ENCODE measurements at places on chromosomes 3 and 15.

DNA sequence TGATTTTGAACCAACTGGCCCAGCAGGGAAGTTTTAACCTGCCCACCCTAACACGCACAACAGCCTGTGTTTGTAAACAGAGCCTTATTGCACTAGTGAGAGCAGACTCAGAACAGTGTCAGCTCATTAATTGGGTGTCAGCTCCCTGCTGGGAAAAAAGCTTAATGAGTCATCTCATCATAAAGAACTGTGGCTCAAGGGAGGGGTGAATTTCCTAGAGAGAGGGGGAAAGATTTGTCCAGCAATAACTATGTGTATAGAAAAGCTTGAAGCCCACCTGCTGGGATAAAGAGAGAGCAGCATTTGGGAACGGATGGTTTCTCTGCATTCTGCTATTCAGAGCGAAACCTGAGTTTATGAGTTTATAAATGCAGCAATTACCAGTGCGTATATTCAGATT, 48.9 kb upstream of the GMNC start:
- no peak for DNase-seq

GRCh38 chr15:25486051-25486450, 47.2 kb upstream of the UBE3A start:
- no peak for DNase-seq

DNA sequence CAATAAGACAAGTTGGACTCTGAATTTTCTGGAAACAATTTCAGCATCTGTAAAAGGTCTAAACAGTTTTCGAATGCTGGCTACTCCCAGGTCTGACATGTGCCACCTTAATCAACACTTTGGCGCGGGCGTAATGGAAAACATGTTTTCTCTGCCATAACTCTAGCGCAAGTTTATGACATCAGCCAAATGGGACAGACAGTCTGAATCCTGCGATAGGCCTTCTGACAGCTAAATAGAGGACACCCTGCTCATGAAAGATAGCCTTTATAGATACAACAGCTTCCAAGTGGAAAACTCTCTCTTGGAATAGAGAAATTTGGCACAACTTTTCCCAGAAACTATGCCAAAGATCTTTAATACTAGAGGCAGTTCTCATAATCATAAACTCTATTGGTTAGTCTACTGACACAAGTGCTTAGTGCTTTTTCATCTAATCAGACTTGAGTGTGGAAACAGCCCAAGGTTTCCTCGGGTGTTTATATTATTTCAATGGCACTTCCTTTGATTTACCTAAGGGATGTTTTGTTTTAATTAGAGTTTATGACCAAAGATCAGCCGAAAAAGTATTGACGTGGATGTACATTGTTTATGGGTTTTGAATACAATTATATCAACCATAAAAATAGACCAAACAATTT, 120.1 kb upstream of the DPH6 start:
- no peak for DNase-seq

GRCh38 chr15:101502572-101503295, 13.2 kb upstream of the PCSK6 start:
- DNase-seq: no peak

- no peak for DNase-seq
Observed at GRCh38 chr15:80461356-80462095, 57.3 kb downstream of the ARNT2 start.

DNA sequence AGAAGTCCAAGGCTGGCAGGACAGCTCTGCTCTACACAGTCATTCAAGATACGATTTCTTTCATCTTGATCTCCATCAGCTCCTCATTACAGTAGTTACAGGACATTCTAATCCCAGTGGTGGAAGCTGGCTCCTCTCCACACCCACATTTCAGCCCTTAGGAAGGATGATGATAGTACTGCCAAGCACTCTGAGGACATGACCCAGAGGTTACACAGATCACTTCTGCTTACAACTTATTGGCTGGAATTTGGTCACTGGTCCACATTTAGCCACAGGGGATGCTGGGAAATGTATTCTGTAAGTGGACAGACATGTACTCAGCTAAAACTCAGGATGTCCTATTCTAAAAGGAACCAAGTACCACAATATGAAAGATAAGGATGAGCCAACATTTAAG, 77.1 kb downstream of the IQCH start:
- no peak for DNase-seq

- no peak for DNase-seq
Observed at GRCh38 chr15:71136159-71136783, 21.0 kb downstream of the THSD4 start.

GRCh38 chr3:41324156-41324475, 124.8 kb downstream of the CTNNB1 start:
- DNase-seq: no peak

DNA sequence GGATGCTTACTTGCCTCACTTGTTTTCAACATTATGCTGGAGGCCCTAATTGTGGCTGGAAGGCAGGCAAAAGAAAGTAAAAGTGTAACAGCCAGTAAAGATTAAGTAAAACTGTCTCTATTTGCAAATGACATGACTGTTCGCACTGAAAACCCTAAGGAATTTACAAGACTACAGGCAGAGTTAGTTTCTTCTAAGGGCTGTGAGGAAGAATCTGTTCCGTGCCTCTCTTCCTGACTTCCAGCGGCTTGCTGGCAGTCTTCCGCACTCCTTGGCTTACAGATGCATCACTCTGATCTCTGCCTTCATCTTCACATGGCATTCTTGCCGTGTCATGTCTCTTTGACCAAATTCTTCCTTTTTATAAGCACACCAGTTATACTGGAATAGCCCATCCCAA, 86.1 kb downstream of the DLG1 start:
- no peak for DNase-seq

- DNase-seq: no peak
Observed at GRCh38 chr3:38980938-38981337, 70.8 kb downstream of the SCN11A start.

DNA sequence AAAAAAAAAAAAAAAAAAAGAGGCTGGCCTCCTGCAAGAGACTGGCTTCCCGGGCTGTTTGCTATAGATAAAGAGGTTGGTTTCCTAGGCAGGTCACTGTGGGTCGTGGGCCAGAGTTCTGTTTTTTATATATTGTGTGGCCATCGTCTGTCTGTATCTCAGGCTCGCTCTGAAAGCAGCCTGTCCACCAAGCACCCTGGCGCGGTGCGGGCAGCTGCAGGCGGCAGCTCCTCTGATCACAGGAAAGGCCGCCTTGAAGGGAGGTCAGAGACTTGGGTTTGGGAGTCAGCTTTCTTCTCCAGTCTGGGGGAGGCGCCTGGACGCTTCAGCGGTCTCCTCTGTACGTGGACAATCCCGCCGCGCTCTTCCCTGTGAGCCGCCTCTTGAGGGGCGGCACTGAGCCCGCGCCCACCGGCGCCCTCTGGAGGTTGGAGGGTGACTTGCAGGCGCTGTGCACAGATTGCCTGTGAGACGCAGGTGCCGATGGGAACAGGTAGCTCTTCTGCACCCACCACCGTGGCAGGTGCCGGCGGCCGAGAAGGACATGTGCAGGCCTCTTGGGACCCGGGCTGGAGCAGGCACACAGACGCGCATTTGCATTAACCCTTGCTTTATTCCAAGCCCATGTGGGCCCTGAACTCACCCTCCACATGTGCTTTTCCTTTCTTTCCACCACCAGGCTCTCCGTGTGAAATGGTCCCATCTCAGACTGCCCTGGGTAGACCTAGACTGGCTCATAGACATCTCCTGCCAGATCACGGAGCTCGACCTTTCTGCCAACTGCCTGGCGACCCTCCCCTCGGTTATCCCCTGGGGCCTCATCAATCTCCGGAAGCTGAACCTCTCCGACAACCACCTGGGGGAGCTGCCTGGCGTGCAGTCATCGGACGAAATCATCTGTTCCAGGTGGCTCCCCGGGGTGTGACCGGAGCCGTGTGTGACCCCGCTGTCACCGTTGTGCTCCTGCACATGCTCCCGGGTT, 89.3 kb downstream of the LRRK1 start:
- DNase-seq: peak; percentile 83

DNA sequence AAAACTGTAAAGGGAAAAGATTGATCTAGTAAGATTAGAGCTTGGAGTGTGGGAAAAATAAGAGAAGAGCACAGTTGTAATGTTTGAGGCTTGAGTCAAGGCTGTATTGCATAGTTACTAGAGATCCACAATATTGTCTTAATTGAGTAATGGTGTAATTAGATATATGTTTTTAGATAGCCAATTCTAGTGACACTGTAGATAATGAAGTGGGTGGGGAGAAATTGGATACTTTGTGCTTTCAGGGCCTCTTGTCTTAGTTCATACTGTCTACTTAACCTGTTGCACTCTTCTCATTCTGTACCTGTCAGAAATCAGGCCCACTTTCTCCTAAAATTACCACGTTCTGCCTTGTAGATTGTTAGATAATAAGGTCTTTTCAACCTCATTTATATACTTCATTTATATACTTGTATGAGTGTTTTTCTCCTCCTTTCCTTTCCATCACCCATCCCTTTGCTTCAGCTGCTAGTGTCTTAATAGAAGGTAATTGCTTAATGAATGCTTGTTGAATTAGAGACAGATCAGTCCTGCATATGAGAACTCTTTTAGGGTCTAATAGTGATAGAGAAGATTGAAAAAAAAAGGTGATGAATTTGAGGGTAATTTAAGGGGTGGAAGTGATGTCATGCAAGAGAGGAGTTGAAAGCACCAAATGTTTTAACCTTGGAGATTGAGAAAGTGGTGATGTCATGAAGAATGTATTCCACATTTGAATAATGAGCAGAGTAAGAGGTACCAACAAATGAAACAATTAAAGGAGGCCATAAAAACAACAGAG, 32.0 kb downstream of the PIK3CA start:
- no peak for DNase-seq

DNA sequence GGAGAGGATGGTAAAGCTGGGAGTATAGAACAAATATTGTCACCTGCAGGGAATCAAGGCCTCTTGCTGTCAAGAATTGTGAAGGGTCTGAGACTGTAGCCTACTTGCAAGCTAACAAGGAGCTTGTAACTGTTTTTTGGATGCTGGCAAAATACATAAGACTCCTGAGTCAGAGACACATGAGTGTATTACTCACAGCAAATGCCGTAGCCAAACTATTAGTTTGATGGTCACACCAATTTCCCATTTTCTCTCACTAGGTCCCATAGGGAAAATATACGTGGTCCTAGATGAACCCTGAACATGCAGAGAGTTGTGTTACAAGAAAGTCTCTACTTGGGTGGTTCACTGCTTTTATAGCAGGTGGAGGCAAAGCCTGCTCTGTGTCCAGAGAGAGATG, 44.7 kb upstream of the LIPC start:
- no peak for DNase-seq

DNA sequence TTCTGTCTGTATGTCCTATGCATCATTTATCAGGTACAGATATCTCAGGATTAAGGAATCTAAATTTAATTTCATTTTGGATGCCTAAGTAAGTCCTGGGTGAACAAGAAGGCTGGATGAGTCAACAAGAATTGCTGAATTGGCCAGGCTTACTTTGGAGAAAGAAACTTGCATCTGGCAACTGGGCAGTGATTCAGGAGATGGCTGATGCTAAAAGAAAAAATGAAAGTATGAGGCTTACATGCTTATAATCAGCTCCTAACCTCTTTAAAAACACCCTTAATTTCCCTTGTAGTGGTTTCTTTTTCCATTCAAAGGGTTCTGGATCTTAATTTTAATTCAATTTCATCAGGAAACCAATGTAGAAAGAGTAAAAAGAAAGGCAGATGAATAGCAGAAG, 228.8 kb upstream of the PEX5L start:
- DNase-seq: no peak

- DNase-seq: no peak
Observed at GRCh38 chr15:52505151-52505550, 23.5 kb downstream of the MYO5A start.

GRCh38 chr3:147119989-147120388, 286.4 kb downstream of the ZIC4 start:
- no peak for DNase-seq

- DNase-seq: no peak
Observed at GRCh38 chr15:57146506-57147201, 228.2 kb downstream of the TCF12 start.

GRCh38 chr3:187322291-187322690, 30.8 kb upstream of the MASP1 start:
- no peak for DNase-seq

DNA sequence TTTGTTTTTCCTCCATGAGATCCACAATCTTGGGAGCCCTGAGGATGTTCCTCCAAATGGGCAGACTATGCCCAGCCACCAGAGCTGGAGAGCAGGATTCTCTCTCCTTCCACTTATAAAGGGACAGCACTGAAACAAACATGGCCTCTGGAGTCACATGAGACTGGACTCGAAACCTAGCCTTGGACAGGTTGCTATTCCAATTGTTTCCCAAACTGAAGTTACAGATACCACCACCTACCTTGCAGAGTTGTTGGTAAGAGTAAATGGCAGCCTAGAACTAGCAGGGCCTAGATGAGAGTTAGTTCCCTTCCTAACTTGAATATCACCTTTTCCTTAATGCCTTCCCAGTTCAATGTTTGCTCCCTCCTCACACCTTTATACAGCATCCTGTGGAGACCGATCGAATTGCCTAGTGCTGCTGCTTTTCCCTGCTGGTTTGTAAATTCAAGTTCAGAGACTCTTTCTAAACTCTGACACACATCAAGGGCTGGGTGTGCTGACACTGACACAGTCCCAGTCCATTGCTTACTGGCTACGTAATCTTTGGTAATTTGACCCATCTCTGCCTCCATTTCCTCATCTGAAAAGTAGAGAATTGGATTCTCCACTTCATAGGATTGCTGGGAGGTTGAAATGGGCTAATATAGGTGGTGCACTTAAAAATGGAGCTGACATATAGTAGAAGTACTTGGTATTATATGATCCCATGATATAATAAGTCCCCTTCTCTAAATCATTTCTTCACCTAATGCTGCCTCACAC, 2.6 kb downstream of the IMP3 start:
- no peak for DNase-seq

DNA sequence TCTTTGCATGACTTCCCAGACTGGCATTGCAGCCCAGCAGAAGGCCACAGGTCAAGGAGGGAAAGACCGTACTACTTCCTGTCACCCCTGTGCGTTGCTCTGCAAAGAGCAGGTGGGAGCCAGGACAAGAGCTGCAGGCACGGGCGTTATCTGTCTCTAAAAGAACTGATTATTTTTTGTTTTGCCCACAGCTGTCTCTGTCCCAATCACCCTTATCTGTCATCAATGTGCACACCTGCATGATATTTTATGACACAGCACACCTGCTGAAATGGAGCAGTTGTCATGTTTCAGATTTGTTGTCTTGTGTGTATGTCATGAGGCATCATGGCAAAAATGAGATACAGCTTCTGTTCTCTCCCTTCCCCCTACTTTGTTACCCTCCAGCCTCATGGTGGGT, 58.8 kb downstream of the SLCO3A1 start:
- no peak for DNase-seq

DNA sequence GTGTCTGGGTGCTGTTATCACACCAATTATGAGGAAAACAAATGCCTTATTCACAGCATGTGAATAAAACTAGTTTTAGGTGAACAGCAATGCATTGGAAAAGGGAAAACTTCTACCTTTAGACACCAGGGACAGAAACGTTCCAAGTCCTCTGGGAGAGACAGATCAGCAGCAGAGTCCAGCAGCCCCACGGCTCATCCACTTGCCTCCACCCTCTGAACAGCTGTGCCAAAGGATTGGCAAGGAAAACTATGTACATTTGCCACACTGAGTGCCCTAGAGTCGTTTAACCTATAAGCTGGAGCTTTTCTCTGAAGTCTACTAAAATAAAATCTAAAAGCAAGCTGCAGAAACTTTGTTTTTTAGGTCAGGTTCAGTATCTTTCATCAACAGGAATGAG, 107.7 kb upstream of the EIF1B start:
- DNase-seq: no peak

GRCh38 chr3:113585720-113586119, 53.4 kb downstream of the SIDT1 start:
- DNase-seq: no peak

- DNase-seq: no peak
Observed at GRCh38 chr3:128294999-128295468, 141.8 kb downstream of the EEFSEC start.

GRCh38 chr3:64677961-64678716, 9.7 kb downstream of the ADAMTS9 start:
- no peak for DNase-seq

Data from activated naive CD4-positive, alpha-beta T cell (primary cell).